ENCODE measurements at places on chromosomes 7 and 10.

DNA sequence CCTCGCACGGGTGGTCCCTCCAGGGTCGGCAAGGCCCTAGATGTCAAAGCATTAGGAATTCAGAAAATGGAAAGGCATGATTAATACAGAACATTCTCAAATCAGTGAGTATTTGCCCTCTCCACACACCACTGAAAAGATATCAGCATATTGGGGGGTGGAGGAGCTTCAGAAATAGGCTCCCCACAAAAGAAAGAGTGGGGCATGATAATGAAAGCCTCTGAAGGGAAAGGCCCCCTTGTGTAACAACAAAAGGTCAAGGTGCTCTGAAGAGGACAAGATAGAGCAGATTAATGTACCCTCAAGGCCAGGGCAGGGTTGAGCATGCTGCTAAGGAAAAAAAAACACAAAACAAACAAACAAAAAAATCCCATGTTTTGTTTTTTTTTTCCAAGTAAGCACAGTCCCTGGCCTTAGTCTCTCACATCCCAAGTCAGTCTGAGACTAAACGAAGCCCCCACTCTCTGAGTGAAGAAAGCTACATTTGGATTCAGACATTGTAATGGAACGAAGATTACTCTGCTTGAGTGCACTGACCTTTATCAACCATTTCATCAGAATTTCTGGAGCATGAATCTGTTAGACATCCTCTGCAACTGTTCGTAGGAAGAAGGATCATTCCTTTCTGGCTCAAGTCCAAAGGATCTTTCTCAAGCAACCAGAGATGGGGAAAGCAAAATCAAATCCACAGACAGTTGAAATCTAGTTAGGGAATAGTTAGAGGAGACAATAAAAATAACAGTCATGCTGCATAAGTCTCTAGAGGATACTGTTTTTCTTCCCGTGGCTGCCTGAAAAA is 27.4 kb upstream of the DGKI start:
- DNase-seq, result no peak

- DNase-seq, result no peak
These were observed 481.3 kb upstream of the NRP1 start for GRCh38 chr10:33815776-33816175.

- DNase-seq, result no peak
These were observed 178.9 kb downstream of the SRPK2 start for GRCh38 chr7:105209870-105210269.

DNA sequence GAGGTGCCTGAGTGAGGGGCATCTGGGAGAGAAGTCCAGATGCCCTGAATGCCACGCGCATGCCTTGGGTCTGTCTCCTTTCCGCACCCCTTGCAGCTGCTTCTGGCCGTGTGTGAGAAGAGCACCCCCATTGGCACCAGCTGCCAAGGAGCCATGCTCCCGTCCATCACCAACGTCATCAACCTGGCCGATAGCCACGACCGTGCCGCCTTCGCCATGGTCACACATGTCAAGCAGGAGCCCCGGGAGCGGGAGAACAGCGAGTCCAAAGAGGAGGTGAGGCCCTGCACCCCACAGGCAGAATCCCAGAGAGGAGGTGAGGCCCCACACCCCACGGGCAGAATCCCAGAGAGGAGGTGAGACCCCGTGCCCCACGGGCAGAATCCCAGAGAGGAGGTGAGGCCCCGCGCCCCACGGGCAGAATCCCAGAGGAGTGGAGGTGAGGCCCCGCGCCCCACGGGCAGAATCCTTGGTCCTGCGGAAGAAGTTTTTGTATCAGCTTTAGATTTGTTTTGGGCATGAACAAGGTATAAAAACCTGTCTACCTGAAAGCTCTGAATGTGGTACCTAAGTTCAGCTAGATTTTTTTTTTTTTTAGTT is 91.8 kb downstream of the TRRAP start:
- no peak for DNase-seq

- DNase-seq, result no peak
These were observed 103.9 kb downstream of the GRID1 start for GRCh38 chr10:86262688-86263181.

GRCh38 chr7:36708767-36709166 is 15.5 kb downstream of the AOAH start:
- DNase-seq, result no peak

DNA sequence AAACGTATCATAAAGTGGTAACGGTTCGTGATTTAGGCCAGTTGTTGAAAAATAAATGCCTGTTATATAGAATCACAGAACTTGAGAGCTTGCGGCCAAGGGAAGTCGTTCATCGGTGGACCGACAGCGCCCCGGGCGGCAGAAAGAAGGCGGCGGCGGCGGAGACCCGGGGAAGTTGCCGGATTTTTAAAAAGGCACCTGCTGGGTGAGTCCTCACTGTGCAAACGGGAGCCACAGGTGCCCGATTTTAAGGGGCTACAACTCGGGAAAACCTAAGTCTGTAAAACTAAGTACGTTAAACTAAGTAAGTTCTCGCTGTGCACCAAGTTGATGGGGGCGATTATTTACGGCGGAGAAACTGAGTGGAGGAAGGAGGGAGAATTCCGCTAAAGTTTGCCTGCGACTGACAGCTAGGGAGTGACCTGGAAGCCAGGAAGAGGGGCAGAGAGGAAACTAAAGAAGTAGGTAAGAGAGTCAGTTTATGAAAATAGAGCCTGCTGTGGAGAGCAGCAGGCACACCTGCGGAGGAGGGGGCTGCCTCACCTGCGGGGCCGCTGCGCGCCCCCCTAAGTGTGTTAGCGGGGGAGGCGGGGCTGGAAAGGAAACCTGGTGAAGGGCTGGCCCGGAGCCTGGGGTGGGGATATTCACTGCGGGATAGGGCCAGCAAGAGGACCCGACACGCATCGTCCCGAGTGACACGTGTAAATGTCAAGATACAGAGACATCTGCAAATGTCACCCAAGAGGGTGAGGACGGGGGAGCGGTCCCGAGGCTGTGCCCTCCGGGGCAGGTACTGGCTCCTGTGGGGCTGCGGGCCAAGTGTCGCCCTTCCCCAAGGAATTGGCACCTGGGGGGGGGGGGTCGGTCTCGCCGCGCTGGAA is 996 bp downstream of the ADAM12 start:
- peak; percentile 58 for DNase-seq

DNA sequence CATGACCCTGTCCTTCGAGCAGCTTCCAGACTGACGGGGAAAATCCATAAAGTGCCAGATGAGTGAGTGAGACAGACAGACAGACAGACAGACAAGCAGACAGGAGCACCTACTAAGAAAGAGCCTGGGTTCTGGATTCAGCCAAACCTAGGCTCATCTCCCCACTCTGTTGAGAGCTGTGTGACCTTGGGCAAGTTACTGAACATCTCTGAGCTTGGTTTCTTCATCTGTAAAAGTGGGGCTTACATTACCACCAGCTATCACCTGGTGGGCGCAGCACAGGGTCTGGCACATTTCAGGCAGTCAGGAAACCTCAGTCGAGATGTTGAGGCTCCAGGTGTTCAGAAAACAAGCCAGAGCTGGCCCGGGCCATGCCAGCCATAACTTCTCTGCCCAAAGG is 37.6 kb downstream of the C10orf105 start:
- DNase-seq, result no peak

- no peak for DNase-seq
These were observed 247.9 kb downstream of the PTEN start for GRCh38 chr10:88111294-88111693.

DNA sequence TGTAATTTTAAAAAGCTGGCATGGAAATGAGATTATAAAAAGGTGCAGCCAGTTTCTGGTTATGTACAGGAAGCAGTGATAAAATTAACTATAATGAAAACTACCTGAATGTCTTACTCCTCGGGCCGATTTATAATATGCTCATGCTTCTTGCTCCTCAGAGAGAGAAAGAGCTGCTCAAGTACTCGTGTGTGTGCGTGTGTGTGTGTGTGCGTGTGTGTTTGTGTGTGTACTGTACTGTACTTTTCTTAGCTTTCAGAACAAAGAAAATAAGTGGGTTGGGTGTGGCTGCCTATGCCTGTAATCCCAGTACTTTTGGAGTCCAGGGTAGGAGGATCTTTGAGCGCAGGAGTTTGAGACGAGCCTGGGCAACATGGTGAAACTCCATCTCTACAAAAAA is 96.6 kb upstream of the NMT2 start:
- DNase-seq, result no peak

GRCh38 chr10:59384761-59385160 is 22.4 kb upstream of the FAM13C start:
- DNase-seq, result no peak

- DNase-seq, result no peak
These were observed 184.9 kb upstream of the ADCY1 start for GRCh38 chr7:45389073-45389872.

GRCh38 chr7:131285556-131285955 is 42.1 kb upstream of the MKLN1 start:
- DNase-seq, result no peak
